Stimulated activated CD4-positive, alpha-beta T cell treated with anti-CD3 and anti-CD28 coated beads, TNF-alpha, amount 100 ng/mL, for 24 hours (primary cell): ENCODE measurements at places on chromosomes 12 and 14.

- DNase-seq, result no peak
Observed at GRCh38 chr12:130687796-130688778, 28.0 kb downstream of the RIMBP2 start.

GRCh38 chr12:105288311-105288996, 42.0 kb upstream of the C12orf75 start:
- DNase-seq, result no peak

DNA sequence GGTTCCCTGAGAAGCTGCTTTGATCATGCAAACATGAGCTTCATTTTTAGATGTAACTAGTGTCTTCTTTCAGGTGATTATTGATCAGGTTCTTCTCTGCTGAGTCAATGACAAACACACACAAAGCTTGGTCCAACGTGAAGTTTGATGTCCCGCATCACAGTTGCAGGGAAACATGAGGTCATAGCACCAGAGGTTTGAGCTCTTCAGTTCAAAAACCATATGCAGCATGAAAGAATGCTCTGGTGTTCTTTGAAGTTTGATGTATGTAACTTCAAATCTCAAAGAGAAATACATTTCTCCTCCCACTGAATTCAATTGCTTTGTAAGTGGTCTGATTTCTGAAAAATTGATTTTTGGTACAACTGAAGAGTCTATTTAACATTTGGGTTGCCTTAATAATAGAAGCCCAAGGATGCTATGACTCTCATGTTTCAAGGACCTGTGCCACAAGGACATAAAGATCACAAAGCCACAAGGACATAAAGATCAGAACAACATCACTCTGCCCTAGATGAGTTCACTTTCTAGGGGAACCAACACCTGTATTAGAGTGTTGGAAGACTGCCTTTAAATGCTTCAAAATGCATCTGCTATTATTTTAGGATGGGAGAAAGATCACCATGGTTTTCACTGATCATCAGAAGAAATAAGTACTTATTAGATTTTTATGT, 31.1 kb upstream of the AMIGO2 start:
- no peak for DNase-seq

DNA sequence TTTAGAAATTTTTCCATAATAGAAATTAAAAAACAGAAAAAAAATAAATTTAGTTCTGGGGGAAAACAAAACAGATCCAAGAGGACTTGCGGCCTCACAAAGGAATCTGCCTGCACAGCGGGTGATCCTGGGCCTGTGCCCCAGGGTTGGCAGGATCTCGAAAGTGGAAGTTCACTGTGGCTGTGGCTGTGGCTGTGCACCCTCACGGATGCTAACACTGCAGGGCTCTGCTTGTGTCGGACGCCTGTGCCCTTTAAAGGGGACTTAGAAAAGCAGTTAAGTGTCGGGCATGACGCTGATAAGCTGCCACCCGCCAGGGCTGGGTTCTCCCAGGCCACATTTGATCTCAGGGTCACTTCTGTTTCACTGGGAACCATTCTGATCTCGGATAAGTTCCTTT, 209.1 kb downstream of the TTC7B start:
- no peak for DNase-seq

- DNase-seq, result no peak
Observed at GRCh38 chr12:52580496-52580895, 6.9 kb upstream of the KRT74 start.

DNA sequence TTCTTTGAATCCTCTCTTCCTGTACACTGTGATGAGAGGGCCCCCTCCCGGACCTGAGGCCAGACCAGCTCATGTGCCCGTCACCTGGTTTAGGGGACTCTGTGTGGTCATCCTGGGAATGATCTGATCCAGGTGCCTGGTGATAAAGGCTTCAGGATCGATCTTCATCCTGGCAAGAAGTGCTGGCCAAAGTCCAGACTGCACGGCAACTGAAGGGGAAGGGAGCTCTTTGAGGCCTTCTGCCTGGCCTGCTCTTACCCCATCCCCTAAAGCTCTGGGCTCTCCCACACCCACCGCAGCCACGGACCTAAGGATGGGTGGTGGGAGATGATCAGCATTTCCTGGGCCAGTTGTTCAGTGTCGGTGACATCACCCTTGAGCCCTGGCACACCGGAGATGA, 31.8 kb downstream of the GCN1 start:
- DNase-seq, result no peak

DNA sequence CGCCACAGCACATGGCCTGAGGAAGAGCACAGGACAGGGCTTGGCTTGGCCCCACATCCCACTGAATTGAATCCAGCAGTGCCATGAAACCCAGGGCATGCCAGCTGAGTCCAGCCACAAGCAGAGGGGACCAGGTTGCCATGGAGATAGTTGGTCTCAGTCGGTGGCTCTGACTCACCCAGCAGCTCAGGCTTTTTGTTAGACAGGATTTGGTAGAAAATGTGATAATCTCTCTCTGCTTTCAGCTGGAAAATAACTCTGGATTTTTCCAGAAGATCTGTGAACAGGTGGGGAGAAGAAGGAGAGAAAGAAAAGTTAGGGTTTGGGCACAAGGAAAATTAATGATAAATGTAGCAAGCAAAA, 4.8 kb downstream of the MYH7 start:
- DNase-seq, result no peak

GRCh38 chr12:6539707-6540134, 5.4 kb downstream of the GAPDH start:
- no peak for DNase-seq

- no peak for DNase-seq
Observed at GRCh38 chr14:61553730-61554641, 141.3 kb upstream of the HIF1A start.

GRCh38 chr12:124386059-124386458, 91.2 kb downstream of the RFLNA start:
- no peak for DNase-seq
